ENCODE measurements at places on chromosomes 6 and 20. TPM values are rescaled to one million over a fixed set of nuclear protein-coding genes. Genes with fewer than 3 reads are reported as not detected.

- ATAC-seq: no peak
Measured at GRCh38 chr6:43970068-43970912, 157.0 kb downstream of the MRPL14 start.

DNA sequence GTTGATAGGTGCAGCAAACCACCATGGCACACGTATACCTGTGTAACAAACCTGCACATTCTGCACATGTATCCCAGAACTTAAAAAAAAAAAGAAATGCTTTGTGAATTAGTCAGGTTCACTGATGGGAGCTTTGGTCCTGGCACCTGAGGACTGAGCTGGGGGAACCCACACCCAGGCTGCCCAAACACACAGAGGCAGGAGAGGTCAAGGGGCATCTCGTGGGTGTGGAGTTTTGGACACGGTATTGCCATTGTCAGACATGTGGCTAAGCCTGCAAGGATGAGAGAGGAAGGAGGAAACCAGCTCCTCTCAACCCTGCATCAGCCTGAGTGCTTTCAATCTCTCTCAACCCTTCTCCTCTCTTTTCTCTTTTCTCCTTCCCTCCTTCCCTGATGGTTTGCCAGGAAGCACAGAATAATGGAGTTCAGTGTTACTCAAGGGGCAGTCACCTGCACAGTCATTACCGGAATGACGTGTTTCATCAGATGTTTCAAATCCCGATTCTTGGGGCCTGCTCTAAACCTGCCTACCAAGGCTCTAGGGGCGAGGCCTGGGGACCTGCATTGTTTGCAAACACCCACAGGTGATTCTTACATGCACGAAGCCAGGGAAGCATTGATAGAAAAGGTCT is 89.9 kb upstream of the NEDD9 start:
- ATAC-seq: peak; percentile 42

- no peak for ATAC-seq
Measured at GRCh38 chr6:35586542-35586941, 73.8 kb upstream of the TULP1 start.

- no peak for ATAC-seq
Measured at GRCh38 chr20:9134346-9134745, 65.5 kb downstream of the PLCB4 start.

- no peak for ATAC-seq
Measured at GRCh38 chr6:118514689-118515088, 33.4 kb upstream of the PLN start.

Gene CLPSL2
- not detected for total RNA-seq

GRCh38 chr6:137861550-137862337 is 5.3 kb upstream of the TNFAIP3 start:
- peak; percentile 53 for ATAC-seq

DNA sequence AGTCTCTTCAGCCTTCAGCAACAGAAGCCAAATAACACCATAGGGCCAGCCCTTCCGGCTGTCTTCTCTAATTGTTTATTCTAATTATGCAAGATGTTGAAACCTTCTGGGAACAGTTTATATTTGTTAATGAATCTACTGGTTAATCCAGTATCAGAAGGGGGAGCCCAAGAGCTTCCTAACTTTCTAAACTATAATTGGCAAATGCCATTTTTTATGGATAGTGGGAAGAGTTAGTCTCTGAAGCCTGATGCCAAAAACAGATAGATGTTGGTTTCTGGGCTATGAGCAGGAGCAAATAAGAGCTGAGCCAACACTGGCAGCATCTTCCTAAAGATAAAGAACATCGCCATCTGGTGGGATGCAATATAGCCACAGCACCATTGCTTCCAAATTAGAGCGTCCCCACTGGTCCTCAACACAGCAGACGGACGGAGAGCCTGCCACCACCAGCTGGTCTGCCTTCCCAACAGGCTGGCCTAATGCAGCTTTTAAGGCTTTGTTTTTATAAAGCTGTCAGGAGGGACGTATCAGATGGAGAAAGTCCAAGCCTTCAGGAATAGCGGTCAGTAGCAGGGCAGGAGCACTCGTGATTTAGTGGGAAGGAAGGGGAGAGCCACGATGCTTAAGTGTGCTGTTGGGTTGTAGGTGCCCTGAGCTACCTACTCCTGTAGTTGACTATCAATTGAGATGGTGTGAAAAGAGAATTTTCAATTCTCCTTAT is 118.8 kb downstream of the RALGAPA2 start:
- peak; percentile 26 for ATAC-seq

DNA sequence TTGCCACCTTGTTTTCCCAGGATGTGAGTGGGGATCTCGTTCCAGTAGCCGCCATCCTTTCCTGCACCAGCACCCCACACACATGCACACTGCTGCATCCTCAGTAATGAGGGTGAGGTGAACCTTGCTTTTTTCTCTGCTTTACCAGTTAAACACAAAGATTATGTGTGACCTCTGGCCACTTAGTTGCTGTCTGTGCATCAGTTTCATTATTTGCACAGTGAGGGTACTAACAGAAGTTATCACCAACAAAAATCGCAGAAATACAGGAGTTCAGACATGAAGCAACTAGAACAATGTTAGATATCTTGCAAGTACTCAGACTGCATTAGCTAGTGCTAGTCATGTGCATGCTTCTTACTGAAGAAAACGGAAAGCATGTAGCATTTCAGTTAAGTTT is 17.4 kb upstream of the DACT2 start:
- ATAC-seq: no peak

- no peak for ATAC-seq
Measured at GRCh38 chr6:12342664-12343063, 52.5 kb downstream of the EDN1 start.

Measured in esophagus mucosa (tissue), 1 donor.